Activated T-cell treated with anti-CD3 and anti-CD28 coated beads, Interleukin-2, amount 50 U/mL, for 4 hours (primary cell): ENCODE measurements at places on chromosomes 16 and 17.

DNA sequence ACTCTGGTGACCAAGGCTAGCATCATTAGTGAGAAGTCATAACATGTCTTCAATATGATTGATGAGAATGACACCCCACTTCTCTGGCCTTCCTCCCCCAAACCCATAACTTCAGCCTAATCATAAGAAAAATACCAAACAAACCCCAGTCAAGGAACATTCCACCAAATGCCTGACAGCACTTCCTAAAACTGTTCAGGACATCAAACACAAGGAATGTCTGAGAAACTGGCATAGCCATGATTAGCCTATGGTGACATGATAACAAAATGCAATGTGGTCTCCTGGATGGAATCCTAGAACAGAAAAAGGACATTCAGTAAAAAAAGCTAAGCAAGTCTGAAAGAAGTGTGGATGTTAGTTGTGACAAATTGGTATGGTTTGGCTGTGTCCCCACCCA, 24.7 kb upstream of the TBX4 start:
- no peak for DNase-seq

- no peak for DNase-seq
Measured at GRCh38 chr17:17511881-17512858, 16.0 kb upstream of the RASD1 start.

- no peak for DNase-seq
Measured at GRCh38 chr16:79008036-79008868, 592.3 kb downstream of the MAF start.

GRCh38 chr17:18185391-18185790, 1.8 kb downstream of the ALKBH5 start:
- no peak for DNase-seq

GRCh38 chr17:21289902-21290571, 5.5 kb downstream of the MAP2K3 start:
- no peak for DNase-seq

- no peak for DNase-seq
Measured at GRCh38 chr17:59846394-59847165, 46.2 kb downstream of the TUBD1 start.

DNA sequence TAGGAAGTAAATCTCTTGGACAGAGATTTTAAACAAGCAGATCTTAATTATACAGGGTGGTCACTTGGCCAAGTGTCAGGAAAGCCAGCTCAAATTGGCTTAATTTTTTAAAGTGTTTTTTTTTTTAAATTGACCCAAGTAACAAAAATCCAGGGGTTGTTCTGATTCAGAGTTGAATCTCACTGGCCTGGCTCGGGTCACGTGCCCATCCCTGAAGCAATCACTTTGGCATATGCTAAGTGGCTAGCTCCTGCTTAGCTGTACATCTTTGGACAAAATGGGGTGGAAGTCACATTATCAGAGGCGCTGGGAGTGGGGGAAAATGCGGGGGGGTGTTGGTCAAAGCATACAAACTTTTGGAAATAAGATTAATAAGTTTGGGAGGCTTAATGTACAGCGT, 23.6 kb downstream of the CLEC19A start:
- DNase-seq: no peak

- no peak for DNase-seq
Measured at GRCh38 chr16:55853114-55853513, 20.2 kb upstream of the CES1 start.

GRCh38 chr17:8821446-8822105, 22.4 kb upstream of the MFSD6L start:
- no peak for DNase-seq

- DNase-seq: no peak
Measured at GRCh38 chr16:397736-398332, 835 bp downstream of the NME4 start.

DNA sequence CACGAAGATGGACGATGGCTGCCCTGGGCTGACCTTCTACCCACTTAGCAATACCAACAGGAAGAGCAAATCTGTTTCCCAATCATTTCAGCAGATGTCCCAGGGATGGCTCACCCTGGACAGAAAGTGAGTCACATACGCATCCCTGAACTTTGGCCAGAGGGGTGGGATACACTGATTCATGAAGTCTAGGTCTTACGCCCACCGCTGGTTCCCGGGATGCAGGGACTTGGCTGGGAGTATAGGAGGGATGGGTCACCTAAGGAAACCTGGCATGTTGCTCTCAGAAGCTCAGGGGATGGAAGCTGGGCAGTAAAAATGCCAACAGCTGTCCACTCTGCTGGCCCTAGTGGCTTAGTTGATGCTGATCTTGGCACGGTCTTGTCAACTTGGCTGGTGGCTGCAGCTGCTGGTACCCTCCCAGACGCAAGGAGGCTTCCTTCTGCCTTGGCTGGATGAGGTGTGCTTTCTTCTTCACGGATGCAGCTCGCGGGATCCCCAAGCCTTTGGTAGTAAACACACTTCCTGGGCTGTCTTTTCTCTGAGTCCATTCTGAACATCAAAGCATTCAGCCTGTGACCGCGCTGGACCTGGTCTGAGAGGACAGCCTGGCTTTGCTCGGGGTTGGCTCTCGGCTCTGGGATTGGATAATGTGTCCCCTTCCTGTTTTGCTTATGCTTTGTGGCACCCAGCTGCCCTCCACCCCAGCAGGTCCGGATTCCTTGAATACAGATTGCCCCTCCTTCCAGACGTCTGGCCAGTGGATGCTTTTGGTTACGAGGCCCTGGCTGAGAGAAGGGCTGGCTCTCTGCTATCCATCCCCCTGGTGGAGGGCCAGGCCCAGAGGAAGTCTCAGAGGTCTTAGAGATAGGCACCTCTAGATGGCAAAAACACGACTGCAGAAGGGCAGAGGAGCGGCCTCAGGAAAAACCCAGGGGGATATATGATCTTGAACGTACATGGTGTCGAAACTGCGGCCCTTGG, 71.5 kb downstream of the RAP1GAP2 start:
- DNase-seq: no peak

DNA sequence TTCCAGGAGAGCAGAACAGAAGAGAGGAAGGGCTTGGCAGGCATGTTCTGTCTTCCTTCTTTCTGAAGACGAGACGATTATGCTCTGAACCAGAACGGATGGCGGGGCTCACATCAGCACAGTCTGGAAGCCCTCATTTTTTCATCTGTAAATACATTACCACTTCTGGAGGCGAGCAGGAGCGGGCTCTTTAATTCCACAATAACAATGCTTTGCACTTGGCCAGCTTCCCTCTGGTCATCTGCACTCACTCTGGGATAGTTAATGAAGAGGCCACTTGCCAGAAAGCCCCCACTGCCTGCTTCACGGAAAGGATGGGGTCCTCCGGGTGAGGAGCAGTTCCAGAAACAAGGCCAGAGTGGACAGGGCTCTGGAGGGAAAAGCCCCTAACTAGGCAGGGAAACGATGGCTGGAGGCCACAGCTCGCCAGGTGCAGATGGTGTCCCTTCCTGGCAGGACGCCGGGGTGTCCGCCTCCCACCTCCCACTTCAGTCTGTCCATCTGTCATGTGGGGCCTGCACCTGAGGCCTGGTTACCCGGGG, 13.1 kb upstream of the BCAR1 start:
- no peak for DNase-seq

- DNase-seq: no peak
Measured at GRCh38 chr16:72172105-72173034, at the start of gene PMFBP1. Gene PMFBP1, minus strand, starts transcription at chr16:72172155. Its CDS starts 947 bp downstream, at chr16:72171208.

DNA sequence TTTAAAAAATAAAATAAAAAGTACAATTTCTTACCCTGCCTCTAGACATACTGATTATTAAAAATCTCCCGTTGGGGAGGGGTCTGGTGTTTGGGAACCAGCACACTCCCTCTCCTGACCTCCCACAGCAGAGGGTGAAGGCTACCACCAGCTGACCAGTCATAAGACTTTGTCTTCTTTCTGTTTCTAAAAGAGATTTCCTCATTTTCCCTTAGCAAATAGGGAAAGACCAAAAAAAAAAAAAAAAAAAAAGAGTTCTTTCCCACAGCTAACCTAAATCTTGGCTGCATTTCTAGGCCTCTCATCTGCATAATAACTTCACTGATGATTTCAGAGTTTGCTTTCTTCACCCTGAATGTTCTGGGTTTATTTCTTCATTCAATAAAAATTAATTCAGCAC, 30.3 kb downstream of the CDK5RAP3 start:
- DNase-seq: no peak

GRCh38 chr16:78684030-78684611, 584.7 kb downstream of the WWOX start:
- no peak for DNase-seq

DNA sequence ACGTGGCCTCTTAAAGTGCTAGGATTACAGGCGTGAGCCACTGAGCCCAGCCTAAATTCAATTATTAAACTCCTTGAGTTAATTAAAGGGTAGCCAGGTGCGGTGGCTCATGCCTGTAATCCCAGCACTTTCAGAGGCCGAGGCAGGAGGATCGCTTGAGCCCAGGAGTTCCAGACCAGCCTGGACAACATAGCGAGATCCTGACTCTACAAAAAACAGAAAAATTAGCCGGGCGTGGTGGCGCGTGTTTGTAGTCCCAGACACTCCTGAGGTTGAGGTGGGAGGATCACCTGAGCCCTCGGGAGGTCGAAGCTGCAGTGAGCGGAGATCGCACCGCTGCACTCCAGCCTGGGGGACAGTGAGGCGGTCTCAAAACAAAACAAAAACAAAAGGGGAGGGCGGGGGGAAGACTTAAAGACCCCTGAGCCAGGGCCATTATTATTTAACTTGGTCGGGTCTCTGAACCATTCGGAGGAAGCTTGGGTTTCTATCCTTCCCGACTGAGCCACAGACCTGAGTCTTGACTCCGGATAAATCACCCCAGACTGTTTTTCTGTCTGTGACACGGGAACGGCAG, 19.5 kb downstream of the BCL7C start:
- no peak for DNase-seq

DNA sequence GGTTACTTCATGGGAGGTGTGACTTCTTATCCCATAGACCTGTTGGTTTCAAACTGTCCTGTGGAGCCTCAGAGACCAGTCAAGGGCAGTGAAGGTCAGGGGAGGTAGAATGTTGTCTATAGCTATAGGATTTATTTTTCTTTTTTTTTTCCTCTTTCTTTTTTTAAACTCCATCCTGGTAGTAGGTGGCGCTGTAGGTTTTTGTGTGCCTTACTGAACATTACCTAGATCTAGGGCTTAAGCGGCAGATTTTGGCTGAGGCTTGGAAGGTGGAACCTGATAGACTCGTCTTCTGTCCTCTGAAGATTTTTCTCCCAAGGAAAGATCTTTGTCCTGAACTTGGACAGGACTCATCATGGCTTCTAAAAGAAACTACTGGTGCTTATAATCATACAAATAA, 8.2 kb upstream of the LASP1NB start:
- no peak for DNase-seq

DNA sequence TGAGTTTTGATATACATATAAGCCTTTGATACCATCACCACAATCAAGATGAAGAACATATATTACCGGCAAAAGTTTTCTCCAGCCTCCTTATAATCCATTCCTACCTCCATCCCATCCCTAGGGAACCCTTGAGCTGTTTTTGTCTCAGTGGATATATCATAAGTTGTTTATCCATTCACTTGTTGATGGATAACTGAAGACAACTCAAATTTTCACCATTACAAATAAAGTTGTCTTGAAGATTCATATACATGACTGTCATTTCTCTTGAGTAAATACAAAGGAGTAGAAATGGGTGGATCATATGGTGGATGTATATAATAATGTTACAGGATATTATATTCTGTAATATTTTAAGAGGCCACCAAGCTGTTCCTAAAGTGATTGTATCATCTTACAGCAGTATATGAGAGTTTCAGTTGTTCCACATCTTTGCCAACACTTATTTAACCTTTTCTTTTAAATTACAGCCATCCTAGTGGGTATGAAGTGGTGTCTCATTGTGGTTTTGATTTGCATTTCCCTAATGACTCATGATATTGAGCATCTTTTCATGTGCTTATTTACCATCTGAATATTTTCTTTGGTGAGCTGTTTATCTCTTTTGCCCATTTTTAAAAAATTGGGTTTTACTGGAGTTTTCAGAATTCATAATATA, 17.4 kb downstream of the NF1 start:
- no peak for DNase-seq

DNA sequence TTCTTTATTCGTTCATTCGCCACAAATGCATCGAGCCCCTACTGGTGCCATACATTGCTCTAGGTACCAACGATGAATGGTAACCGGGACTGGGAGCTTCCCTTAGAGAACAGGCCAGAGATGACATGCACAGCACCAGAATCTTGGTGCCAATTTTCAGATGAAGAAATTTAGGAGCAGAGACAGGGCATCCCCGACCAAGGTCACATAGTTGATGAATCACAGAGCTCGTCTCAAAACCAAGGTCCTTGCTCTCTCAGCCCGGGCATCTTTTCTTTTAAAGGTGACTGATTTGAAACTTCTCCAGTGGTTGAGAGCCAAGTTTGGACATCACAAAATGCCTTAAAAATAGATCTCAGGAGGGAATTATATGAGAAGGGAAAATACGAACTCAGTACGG, 73.2 kb upstream of the C16orf82 start:
- no peak for DNase-seq

GRCh38 chr16:27430923-27431484, 29.0 kb downstream of the IL21R start:
- DNase-seq: peak; percentile 8

DNA sequence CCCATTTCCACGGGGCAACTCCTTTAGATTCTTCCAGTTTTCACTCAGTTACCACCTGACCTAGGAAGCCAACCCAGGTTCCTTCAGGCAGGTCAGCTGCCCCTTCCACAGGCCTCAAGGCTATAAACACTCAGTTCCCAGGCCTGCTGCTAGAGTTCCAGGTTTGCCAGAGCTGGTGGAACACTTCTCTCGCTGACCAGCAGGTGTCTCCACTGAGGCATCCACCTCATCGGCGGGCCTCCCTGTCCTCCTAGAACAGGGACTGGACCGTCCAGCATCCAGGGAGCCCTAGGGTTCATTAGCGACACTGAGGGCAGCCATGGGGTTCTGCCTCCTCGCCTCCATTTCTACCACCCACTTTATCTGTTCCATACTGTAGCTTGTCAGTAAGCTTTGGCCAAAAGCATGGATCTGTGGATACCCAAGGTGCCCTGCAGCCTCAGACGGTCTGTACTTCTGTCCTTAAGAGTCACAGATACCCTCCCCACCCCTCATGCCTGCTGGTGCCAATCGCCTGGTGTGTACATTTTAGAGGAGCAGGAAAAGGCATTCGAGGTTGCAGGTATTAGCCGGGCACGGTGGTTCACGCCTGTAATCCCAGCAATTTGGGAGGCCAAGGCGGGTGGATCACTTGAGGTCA, 29.0 kb downstream of the PIMREG start:
- DNase-seq: peak; percentile 66

DNA sequence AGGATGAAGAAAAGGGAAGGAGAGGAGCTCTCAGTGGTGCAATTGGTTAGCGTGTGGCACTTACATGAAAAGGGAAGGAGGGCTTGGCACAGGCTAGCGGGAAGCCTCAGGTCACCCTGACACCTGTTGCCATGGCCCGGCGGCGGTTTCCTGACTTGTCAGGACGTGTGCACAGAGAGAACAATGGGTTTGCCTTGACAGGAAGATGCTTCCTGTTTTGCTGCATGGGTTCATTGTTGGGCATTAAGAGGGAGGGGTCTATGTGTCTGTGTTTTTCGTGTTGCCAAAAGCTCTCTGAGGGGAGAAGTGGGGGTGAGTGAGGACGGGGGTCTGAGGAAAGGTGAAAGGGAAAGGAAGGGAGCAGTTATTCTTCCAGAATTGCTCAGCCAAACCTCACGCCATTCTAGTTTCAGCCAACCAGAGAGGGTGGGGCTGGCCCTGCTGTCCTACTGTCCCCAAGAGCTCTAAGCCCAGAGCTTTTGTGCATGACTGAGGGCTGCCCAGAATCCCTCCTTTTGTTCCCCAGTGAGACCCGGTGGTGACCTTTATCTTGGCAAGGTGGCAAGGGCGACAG, 17.1 kb upstream of the CCR7 start:
- DNase-seq: peak; percentile 53
